ENCODE measurements at places on chromosomes 11 and 22.

DNA sequence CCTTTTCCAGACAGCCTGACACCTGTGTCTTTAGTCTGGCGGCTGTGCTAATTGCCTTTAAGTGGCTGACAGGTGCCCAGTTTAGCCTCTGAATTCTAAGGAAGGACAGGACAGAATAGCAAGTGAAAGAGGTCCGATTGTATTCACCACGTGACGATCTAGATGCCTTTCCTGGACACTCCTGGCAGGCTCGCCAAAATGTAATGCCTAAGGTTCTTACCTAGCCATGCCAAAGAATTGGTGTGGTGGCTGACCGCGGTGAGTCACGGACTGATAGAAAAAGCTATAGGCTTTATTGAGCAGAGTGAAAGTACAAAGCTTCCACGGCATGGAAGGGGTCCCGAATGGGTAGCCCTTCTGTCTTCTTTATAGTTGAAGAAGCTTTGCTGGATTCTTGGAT lies 26.7 kb downstream of the ANKRD42 start:
- DNase-seq: no peak

GRCh38 chr11:58254936-58255335 lies 13.1 kb downstream of the OR10W1 start:
- no peak for DNase-seq

DNA sequence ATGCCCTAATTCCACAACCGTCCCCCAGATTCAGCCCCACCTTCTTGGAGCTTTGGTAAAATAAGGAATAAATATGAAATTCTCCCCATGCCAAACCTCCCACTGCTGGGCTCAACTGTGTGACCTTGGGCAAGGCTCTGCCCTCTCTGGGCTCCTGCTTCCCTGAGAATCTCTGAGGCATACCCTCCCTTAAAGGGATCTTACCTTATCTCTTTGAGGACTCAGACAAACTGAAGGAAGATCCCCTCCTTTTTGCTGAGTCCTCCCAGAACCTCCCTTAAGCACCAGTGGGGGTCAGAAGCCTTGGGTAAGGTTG lies 2.7 kb downstream of the CD248 start:
- DNase-seq: no peak

DNA sequence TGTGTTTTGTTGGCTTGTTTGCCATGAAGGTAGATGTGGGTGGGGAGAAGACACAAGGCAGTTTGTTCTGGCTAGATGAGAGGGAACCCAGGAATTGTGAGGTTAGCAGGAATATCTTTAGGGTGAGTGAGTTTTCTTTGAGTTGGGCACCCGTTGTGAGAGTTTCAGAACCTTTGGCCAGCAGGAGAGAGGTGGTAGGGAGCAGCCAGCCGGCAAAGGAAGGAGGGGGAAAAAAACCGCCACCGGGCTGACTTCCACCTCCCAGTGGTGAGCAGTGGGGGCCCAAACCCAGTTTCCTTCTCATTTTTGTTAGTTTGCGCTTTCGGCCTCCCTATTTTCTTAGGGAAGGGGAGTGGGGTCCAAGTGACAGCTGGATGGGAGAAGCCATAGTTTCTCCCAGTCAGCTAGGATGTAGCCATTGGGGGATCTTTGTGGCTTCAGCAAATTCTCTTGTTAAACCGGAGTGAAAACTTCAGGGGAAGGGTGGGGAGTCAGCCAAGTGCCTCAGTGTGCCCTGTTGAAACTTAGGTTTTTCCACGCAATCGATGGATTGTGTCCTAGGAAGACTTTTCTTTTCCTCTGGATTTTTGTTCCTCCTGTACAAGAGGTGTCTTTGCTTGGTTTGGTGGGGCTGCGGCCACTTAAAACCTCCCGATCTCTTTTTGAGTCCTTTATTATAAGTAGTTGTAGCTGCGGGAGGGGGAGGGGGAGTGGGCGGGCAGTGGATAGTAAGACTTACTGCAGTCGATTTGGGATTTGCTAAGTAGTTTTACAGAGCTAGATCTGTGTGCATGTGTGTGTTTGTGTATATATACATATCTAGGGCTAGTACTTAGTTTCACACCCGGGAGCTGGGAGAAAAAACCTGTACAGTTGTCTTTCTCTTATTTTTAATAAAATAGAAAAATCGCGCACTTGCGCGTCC lies 1.1 kb upstream of the GCAT start:
- peak; percentile 59 for DNase-seq

DNA sequence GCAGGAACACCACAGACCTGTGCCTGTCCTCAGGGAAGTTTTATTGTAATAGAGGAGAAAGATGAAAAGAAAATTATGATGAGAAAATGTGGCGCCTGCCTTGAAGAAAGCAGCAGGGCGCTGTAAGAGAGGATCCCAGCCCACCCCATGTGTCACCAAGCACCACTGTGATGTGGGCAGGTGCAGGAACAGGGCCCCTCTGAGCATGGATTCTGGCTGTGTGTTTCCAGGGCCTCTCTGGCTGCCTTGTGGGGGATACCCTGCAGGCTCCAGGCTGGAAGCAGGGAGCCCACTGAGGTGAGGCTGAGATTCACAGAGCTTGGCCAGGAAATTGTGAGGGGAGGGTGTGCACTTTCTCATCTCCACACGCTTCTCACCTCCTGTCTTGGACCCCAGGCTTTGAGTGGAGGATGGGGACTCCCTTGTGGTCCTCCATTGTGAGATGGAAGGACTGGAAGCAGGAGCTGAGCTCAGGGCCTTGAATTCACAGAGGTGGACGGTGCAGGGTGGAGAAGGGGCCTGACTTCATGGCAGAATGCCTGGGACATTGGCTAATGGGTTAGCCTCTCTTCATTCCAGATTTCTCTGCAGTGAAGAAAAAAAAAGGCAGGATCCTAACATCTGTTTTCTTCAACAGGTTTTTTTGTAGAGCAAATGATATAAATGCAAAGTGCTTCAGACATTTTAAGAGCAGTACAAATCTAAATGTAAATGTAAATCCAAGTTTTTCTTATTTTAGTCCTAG lies 246.6 kb upstream of the B3GAT1 start:
- no peak for DNase-seq

- DNase-seq: no peak
Observed at GRCh38 chr11:766106-766935, 11.0 kb downstream of the GATD1 start.

DNA sequence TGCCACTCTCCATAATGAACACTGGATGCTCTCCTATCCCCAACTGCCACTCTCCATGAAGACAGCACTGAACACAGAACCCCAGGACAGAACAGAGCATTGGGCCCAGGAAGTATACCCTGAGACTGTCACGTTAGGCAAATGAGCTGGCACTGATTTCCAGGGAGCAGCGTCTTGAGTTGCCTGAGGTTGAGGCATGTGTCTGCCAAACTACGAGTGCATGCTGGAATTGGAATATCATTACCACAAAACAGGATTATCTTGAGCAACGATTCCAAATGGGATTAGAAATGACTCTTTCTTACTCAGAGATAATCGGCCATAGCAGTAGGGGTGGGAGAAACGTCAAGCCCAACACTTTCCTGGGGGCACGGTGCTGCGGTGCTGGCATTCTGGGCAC lies 39.9 kb downstream of the CLPB start:
- no peak for DNase-seq

- no peak for DNase-seq
Observed at GRCh38 chr11:97722721-97723120, 1298.0 kb upstream of the CNTN5 start.

GRCh38 chr11:122598971-122599370 lies 56.6 kb upstream of the UBASH3B start:
- no peak for DNase-seq

- no peak for DNase-seq
Observed at GRCh38 chr11:92277871-92278270, 53.3 kb downstream of the FAT3 start.

- DNase-seq: no peak
Observed at GRCh38 chr22:48955351-48956311, 872.0 kb downstream of the BRD1 start.

GRCh38 chr11:65968600-65969482 lies 7.3 kb downstream of the SART1 start:
- DNase-seq: peak; percentile 50

DNA sequence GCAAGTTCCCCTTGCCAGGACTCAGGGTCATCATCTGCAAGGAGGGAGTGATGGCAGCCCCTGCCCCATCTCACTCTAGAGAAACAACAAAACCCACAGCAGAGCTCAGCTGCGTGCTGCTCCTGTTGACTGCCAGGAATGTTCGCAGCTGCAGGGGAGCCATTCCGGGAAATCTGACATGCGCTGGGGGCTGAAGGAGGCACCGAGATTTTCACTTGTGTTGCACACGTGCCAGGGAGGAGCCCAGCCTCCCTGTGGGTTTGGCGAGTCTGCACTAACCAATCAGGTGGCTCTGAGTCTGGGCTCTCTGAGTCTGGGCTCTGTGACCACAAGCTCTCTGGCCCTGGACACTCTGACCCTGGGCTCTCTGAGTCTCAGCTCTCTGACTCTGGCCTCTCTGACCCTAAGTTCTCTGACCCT lies 10.5 kb downstream of the FGF3 start:
- peak; percentile 42 for DNase-seq

- DNase-seq: no peak
Observed at GRCh38 chr11:103042161-103042560, 49.8 kb downstream of the DCUN1D5 start.
